ENCODE measurements at places on chromosomes 3 and 15.

- DNase-seq: no peak
Measured at GRCh38 chr3:107367353-107367752, 9.9 kb upstream of the CCDC54 start.

GRCh38 chr3:14037211-14037610 lies 87.5 kb downstream of the CHCHD4 start:
- no peak for DNase-seq

DNA sequence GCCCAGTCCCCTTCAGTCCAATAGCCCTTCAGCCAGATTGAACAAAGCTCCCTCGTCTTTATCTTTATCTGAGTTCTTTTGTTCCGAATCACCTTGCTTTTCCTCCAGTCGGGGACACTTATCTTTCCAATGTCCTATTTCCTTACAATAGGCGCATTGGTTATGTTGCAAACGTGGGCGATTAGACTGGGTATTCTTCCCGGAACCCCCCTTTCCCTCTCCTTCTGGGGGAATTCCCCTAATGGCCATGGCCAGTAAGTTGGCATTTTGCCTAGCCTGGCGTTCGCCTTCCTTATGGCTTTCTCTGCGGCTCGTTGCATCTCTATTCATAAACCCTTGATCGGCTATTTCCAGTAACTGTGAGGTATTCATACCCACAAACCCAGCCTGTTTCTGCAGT lies 82.2 kb upstream of the VEPH1 start:
- DNase-seq: no peak

DNA sequence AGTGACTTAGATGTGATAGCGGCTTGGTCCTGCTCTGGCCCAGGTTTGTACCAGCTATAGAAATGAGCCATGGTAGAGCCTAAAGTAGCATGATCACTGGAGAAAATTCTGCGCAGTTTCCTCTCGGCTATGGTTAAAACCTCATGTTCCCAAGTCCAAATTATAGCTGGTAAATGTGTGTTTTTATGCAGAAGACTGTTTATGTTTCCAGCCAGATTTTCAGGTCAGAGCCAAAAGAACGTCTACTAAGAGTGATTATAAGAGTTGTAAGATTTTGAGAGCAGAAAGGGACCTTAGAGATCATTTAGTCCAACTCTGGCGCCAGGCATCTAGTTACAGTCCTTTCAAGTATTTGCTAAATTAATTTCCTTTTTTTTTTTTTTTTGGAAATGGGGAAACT lies 333.7 kb downstream of the LPP start:
- DNase-seq: no peak

- DNase-seq: no peak
Measured at GRCh38 chr15:68334661-68335124, 57.1 kb downstream of the FEM1B start.

GRCh38 chr3:188780193-188781147 lies 391.3 kb upstream of the TPRG1 start:
- no peak for DNase-seq

- DNase-seq: no peak
Measured at GRCh38 chr3:186255703-186256331, 106.2 kb downstream of the DGKG start.

DNA sequence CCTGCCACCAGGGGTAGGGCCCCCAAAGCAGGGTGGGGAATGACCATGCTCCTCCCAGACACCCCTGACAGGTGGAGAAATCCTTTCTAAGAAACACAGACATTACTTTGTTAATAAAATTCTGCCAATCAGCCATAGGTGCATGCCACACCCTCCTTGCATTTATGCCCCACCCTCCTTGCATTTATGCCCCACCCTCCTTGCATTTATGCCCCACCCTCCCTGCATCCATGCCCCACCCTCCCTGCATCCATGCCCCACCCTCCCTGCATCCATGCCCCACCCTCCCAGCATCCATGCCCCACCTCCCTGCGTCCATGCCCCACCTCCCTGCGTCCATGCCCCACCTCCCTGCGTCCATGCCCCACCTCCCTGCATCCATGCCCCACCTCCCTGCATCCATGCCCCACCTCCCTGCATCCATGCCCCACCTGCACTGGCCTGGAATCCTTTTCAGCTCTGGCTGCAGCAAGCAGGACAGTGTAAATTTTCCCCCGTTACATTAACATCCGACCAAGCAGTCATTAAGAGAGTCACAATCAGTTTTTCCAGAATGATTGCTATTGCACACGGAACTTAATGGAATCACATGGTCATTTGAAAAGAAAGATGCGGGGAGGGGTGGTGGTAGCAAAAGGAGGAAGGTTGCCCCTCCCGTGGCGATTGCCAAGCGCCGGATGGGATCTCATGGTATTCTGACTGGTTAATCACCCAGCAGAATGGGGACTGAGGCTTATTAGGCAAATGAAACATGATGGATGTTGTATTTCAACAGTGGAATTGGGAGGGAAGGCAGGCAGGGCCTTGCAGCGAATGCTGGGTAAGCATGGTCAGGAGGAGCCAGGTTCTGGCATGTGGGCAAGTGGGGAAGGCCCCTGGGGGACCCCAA lies 91.2 kb downstream of the TLE3 start:
- no peak for DNase-seq

DNA sequence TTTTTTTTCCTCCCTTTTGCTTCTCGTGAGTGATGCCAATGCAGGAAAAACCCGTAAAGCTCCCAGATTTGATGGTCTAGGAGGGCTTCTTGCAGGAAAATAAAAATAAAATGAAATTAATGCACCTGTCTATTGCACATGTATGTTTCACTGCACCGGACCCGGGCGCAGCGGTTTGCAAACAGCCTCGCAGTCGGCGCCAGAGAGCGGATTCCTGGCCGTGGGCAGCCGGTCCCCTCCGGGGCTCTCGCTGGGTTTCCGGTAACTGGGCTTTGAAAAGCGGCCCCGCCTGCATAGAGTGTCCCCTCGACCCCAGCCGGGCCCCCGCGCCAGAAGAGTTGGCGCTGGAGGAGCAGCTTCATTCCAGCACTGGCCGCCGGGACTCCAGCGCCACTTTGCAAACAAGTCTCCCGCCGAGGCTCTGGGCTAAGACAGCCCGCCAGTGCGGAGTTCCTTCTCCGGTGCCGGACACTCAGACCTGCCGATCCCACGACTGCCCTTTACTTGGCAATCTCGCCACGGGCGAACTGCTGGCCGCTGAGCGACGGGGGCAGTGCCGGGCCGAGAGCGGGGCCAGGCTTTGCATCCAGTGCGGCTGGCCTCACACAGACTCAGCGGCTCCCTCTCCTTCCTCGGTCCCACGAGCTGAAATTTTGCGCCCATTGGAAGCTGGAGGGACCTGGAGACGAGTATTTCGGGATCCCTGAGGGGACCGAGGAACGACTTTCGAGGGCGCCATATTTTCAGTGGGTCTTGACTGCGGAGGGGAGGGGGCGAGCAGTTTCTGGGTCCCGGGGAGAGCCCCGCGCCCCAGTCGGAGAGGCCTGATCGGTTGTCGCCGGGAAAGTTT lies 225.9 kb upstream of the C2CD4B start:
- no peak for DNase-seq

DNA sequence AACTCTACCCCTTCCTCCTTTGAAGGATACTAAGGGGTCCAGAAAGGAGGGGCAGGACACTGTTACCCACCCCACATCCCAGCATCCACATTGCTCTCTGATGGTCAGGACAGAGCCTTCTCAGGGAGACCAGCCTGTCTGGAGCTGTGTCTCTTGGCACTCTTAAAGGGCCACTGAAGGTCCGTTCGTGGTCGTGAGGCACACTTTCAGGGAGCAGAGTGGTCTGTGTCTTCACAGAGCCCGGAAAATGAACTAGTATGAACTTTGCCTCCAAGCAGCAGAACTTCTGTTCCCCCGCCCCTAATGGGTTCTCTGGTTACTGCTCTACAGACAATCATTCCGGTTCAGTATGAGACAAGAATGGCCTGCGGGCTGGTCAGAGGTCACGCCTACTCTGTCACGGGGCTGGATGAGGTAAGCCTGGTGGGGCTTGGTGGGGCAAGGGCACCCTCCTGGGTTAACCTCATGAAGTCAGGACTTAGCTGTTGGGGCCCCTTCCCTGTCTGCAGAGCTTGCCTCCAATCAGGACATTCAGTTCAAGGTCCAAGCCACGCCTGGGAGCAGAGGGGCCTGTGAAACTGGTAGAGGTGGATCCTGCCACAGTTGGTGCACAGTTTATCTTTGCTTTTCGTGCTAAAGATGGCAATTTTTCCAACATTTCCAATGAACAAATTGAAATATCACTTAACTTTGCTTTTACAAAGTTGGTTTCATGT lies 33.2 kb downstream of the CAPN3 start:
- DNase-seq: no peak

- DNase-seq: peak; percentile 27
Measured at GRCh38 chr3:23987356-23987755, 42.3 kb downstream of the NR1D2 start.

- no peak for DNase-seq
Measured at GRCh38 chr3:115576325-115576875, 46.9 kb upstream of the GAP43 start.

DNA sequence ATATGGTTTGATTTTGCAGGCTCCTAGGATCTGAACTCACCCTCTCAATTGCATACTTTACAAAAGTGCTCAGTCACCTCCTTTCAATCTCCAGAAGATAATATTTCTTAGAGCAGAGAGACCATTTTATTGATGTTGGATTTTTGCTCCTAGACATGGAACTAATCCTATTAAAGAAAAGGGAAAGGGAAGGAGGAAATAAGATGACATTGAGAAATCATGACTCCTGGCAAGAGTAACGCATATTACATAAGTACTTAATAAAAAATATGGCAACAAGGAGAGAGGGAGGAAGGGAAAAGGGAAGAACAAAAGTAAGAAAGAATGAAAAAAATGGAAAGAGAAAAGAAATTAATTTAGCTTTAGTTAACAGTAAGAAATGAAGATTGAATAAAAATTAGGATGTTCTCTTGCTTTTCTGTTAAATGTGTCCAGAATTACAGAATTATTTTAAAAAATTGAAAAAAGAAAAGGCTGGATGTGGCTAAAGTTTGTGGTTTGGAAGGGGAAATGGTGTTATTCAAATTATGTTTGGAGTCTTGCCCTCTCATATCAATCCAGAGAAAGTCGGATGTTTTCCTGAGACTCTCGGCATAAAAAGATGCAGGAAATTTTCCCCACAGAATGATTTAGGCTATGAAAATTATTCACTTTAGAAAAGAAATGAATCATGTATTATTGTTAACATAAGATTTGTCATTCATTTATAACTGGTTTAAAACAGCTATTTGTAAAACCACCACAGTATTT lies 474.0 kb downstream of the FGF12 start:
- DNase-seq: no peak

All from pulmonary artery endothelial cell (primary cell).